ENCODE measurements at places on chromosomes 2 and 18. TPM values are rescaled to one million over a fixed set of nuclear protein-coding genes. Genes with fewer than 3 reads are reported as not detected.

DNA sequence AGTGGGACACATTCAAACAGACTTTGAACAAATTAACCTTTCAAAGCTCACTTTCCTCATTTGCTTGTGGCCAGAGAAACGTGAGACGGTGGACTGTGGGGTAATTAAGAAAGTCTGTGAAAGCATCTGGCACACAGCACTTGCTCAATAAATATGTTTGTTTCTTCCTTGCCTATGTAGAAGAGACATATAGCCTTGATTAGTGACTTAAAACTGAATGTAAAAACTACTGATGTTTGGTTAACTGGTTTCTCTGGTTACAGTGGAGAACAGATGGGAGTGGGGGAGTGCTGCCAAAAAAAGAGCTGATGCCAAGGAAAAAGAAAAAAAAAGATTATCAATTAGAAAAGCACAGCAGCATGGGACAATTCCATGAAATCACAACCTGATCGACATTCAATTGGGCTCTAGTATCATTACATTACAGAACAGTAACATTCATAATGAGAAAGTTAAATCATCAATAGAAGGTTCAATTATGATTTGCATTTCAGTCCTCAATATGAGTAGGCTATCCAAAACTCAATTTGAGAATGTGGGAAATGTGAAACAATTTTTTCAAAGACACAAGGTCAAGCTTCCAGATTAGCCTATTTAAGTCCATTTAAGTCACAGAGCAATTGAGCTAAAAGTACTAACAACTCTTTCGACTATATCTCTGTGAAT lies 14.7 kb downstream of the CUL3 start:
- no peak for DNase-seq

DNA sequence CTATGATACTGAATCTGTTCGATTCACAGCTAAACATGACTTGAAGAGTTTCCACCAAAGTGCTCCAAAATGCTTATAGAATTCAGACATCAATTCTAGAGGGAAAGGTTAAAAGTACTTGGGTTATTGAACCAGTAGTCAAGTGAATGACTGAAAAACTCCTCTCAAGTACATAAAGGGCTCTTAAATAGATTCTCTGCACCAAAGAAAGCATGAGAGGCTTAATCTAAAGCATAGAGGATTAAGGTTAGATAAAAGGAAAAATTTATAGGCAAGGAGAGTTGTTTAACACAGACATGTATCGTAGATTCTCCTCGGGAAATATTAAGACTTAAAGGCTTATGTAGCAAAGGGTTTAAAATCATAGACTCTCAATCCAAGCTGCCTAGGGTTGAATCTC lies 701.4 kb downstream of the ERBB4 start:
- DNase-seq = no peak

DNA sequence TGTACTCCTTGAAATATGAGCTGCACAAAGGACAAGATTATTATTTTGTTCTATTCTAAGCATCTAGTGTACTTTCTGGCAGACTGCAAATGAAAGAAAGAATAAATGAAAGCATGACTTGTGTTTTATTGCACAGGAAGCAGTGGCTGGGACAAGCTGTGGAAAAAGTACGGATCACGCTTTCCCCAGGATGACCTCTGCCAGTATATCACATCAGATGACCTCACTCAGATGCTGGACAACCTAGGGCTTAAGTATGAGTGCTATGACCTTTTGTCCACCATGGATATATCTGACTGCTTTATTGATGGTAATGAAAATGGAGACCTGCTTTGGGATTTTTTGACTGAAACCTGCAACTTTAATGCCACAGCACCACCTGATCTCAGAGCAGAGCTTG lies 49.4 kb downstream of the HNMT start:
- DNase-seq = no peak

- DNase-seq = no peak
These were observed 12.4 kb downstream of the CNNM4 start for GRCh38 chr2:96772903-96773671.

GRCh38 chr2:149226790-149227189 lies 103.6 kb upstream of the LYPD6 start:
- no peak for DNase-seq

- peak; percentile 25 for DNase-seq
These were observed 491.2 kb upstream of the DDX18 start for GRCh38 chr2:117323331-117323730.

DNA sequence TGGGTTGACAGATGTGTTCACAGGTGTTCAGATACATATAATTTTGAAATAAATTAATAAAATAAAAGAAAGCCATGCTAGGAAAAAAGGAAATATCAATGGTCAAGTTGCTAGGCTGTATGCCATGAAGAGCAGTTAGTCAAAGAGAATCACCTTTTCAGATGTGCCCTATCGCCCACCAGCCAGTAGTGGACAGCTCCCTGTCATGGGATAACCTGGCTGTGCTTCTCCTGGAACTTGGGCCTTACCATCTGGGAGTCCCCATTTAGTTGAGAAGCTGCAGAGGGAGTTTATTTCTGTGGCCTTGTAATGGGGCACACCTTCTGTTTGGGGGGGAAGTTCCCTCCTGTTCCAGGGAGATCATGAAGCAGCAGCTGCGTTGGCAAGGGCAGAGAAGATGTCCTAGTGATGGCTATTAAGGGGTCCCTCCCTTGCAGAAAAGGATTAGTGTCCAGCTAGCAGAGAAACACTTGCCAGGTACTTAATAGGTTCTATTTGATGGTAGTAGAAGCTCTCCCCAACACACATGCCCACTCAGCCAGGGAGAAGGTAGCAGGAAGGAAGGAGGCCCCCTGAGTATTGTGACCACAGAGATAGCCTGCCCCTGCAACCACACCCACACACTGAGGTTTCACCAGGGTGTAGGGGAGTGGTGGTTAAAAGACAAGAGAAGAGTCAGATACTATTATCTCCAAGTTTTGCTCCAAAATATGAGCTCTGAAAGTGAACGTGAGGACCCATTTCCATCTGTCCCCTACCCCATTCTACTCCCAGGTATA lies 117.7 kb downstream of the B3GNT2 start:
- DNase-seq = no peak

GRCh38 chr2:111705239-111705638 lies 178.8 kb downstream of the ANAPC1 start:
- DNase-seq = no peak

Gene NPAS2
- total RNA-seq = 22.1 TPM

Gene CYP26B1
- 0.10 TPM for total RNA-seq

Data from renal cortical epithelial cell (primary cell).